ENCODE measurements at places on chromosomes 13 and 19.

- no peak for DNase-seq
Observed at GRCh38 chr13:50923272-50923671, 13.7 kb downstream of the RNASEH2B start.

DNA sequence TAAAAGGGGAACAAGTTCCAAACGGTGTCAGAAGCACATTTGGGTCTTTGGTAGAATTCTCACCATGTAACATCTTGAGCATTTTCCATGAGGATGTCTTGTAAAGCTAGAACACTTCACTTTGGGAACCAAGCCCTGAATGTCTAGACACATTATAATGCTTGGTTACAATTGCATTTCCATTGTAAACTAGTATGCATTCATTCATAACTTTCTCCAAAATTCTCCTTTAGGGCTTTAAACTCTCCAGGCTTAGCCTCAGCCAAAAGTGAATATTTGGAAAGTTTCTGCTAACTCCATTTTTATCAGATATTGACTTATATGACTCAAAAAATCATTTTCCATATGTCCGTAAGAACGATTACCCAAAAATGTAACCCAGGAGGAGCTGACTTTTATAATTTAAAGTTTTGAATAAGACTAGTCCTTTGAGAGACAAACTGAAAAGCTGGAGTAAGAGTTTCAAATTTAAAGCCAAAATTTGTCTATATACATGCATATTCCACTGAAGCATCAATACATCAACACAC is 1170.4 kb downstream of the EFNB2 start:
- no peak for DNase-seq

DNA sequence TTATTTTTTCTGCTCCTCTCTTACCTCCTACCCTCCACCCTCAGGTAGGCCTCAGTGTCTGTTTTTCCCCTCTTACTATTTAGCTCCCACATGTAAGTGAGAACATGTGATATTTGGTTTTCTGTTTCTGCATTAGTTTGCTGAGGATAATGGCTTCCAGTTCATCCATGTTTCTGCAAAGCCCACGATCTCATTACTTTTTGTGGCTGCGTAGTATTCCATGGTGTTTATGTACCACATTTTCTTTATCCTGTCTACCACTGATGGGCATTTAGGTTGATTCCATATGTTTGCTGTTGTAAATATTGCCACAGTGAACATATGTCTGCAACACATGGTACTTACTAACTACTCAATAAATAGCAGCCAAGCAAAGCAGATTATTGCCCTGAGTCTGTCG is 56.8 kb downstream of the DNAJC15 start:
- no peak for DNase-seq

DNA sequence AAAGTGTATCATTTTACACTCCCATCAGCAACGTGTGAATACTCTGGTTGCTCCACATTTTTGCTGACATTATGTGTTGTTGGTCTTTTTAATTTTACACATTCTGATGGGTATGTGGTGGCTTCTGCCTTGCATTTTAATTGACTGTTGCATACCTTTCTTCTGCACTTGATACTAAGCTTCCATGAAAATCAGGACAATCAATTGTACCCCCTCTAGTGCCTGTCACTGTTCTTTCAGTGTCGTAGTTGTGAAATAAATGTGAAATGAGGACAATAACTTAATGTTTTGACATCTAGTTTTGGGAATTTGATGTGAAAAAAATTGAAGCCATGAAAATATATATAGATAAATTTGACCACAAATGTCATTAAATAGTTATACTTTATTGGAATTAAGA is 6.7 kb downstream of the IFT88 start:
- DNase-seq: no peak

DNA sequence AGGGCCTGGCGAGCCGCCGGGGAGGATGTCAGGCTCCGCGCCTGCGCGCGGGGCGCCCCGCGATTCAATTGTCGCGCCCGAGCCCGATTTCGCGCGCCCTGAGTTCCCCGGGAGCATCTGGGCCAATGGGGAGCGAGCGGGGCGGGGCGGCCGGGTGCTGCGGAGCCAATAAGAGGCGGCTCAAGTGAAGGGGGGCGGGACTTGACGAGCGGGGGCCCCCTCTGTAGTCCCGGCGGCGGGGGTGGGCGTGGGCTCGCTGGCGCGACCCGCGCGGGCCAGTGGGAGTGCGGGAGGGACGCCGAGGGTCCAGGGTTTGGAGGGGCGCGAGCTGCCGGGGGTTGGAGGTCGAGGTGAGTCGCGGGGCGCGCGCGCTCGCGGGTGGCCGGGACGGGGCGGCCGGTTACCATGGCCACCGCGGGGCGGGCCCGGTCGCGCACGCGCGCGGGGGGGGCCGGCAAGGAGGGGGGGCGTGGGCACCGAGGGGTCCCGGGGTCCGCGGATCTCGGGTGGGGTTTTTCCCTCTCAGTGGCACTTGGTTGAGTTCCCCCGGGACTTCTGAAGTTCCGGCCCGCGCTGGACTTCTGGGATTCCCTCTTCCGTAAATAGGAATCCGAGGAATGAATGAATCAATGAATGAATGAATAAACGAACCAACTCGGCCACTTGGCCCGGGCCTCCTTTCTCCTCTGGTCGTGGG is 744 bp downstream of the UHRF1 start:
- peak; percentile 95 for DNase-seq

DNA sequence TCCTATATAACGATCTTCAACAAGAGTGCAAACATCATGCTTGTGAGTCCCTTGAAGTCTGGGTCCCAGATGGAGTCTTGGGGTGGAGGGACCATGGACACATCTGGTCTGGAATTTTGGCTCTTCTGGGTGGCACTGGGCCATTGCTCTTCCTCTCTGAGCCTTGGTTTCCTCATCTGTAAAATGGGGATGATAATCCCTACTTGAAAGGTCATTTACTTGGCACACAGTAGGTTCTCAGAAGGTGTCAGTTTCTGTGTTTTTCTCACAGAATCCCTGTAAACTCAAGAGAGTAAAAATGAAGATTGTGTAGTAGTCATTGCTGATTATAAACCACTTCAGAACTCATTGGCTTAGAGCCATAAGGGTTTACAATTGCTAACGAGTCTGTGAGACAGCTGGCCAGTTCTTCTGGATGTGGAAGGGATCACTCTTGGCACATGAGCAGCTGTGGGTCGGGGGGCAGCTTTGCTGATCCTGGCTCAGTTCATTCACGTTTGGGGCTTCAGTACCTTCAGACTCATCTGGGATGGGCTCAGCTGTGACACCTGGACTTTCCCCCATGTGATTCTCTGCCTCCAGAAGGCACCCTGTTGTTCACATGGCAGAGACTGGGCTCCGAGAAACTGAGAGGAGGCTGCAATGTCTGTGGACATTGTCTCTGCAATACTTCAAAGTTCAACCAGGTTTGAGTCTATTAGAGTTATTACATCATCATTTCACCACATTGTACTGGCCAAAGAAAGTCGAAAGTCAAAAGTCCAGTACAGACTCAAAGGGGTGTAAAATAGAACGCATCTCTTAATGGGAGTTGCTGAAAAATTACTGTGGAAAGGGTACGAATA is 7.8 kb downstream of the CYP4F12 start:
- no peak for DNase-seq

GRCh38 chr19:28868836-28869235 is 344.1 kb downstream of the UQCRFS1 start:
- DNase-seq: no peak

- no peak for DNase-seq
Observed at GRCh38 chr13:48594096-48594815, 59.5 kb upstream of the CYSLTR2 start.

DNA sequence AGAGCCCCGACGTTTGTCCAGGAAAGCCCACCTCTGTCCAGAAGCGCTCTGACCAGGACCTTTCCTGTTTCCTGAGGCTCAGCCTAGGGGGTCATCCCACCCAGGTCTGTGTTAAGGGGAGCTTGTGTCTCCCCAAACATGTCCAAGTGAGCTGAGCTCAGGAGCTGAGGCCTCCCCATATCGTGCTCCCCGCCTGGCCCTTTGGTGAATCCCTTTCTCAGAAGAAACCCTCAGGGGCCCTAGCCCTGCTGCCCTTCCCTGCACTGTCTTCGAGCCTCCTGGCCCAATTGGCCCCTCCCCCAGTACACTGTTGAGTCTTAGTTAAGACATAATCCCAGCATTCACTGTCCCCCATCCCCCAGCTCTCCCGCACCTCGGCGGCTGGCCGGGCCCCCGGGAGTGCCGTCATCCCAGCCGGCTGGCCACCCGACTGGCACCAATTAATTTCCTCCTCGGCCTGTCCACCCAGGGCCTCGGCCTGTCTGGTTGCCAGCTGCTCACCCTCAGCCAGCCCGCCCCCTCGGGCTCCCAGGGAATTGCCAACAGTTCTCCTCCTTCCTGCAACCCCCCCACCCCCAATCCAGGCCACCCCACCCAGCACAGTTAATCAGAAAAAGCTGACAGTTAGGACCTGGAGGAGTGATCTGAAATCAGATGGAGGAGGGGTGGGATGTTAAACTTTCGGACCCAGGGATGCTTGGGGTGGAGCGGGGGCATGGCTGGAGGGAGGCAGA is 13.6 kb downstream of the IER2 start:
- peak; percentile 84 for DNase-seq

DNA sequence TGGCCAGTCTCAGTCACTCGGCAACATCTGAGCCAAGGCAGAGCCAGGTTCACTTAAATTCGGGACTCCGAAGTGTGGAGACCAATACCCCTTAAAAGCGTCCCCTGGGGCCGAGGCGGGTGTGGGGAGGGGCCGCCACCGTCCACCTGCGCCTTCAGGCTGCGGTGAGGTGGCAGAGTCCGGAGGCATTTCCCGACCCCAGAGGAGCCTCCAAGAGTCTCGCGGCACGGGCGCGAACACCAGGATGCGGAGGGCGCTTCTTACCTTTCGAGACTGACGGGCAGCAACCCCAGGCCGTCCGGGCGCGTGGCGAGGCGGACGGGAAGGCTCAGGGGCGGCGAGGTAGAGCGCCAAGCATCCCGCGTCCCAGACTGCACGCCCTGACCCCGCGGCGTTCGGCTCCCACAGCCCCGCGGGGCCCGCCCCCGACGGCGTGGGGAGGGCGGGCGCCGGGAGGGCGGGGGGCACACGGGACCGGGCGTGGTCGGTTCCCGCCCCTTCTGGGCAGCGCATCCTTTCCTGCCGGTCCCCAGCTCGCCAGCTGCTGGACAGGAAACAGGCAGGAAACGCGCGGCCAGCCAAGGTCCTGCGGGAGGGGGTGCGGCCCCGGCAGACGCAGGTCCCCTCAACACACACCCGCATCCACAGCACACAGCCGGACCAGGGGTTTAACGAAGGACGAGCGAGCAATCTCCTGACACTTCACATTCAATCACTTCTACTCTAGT is at the start of gene THSD1:
Gene THSD1, minus strand, starts transcription at position 406 of the 728 bp plus-strand sequence. CDS start 3,572 bp downstream, outside the sequence.
- peak; percentile 77 for DNase-seq

- no peak for DNase-seq
Observed at GRCh38 chr13:102466610-102467190, 64.9 kb upstream of the FGF14 start.

DNA sequence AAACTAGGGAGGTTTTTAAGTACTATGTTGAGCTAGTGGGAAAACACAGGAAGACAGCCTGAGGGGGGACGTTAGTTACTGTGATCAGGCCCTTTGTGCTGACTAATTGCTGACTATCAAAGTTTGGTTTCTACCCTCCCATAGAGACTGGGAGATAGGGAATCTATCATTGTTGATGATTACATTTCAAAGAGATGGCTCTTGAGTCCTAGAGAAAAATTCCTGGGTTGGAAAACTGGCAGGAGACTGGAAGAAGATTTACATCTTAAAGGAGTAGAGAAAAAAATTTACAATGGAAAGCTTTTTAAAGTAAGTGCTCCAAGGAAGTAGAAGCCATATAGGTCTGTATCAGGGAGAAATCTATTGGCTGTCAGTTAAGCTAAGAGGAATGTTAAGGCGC is 522.0 kb upstream of the KLHL1 start:
- DNase-seq: no peak

DNA sequence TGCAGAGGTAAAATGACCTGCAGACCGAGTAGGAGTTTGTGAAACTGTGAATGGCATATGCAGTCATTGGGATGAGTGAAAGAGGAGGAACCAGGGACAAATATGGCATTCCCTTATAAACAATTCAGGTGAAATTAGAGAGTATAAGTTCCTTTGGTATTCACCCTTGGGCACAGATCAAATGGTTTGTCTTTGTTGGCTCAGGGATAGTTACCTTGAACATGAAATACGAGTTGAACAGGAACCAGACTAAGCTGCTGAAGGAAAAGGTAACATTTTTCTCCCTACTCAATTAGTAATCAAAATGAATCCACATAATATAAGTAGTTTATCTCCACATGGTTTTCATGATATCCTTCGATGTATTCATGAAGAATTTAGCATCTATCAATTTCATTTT is 50.5 kb downstream of the SLITRK1 start:
- DNase-seq: no peak

DNA sequence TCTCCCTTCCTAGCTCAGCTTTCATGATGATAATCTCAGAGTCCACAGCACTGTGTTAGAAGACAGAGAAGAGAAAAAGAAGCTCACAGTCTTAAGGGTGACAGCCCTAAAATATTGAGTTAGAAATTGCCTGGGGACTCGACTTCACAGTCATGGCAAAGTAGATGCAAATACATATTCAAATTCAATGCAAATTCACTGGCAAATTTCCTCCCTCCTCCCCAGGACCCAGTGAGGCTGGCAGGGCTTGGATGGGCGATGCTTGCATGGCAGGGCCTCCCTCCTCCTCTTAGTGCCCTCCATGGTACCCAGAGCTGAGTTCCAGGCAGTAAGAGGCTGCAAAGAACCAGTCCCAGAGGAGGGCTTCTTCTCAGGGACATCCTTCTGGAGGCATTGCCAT is 115.6 kb upstream of the UQCRFS1 start:
- no peak for DNase-seq

DNA sequence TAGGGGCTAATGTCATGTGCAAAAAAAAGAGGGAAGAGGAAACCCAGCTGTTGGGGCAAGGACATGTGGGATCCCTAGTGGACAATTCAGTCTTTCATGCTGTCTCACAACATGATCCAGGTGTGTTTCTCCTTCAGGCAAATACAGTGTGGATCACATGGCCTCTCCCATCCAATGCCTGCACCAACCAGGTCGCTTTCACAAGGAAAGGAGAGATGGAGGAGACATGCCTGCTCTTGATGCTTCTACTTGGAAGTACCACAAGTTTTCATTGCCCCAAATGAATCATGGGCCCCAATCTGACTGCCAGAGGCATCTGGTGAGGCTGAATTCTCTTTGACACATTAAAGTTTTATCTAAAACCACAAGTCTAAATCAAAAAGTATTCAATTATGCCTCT is 82.1 kb downstream of the DLEU7 start:
- DNase-seq: no peak

DNA sequence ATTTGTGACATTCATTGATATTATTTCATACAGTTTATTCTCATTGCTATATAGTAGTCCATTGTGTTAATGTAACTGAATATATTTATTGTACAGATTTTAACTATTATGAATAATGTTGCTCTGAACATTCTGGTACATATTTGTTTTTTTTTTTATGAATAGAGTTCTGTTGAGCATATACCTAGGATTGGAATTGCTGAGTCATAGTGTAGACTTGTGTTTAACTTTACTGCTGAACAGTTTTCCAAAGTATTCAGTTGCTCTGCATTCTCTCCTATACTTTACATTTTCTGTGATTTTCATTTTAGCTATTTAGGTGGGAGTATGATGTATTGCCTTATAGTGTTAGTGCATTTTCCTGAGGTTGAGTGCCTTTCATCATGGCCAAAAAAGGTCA is 97.5 kb downstream of the MAB21L1 start:
- DNase-seq: no peak

Measured in sciatic nerve (tissue), 2 donors.